ENCODE measurements at places on chromosomes 1 and 21.

- DNase-seq = no peak
These were observed 34.7 kb downstream of the SCYL3 start for GRCh38 chr1:169859001-169859400.

DNA sequence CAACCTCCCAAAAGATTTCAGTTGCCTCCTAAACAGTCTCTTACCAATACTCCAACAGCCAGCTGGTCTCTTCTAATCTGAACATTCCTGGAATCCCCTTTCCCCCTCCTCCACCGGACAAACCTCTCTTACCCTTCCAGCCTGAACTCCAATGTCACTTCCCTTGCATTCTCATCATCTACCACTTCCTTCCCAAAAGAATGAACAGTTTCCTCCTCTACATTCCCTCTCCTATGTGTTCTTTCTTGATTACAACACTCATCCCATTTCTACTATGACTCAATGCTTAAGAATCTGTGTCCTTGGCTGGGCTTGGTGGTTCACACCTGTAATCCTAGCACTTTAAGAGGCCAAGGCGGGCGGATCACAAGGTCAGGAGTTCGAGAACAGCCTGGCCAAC, 417.1 kb downstream of the SETD4 start:
- DNase-seq = no peak

- DNase-seq = no peak
These were observed 11.0 kb upstream of the TFF1 start for GRCh38 chr21:42377211-42377950.

GRCh38 chr21:21000591-21001175, 2.5 kb downstream of the NCAM2 start:
- DNase-seq = no peak

DNA sequence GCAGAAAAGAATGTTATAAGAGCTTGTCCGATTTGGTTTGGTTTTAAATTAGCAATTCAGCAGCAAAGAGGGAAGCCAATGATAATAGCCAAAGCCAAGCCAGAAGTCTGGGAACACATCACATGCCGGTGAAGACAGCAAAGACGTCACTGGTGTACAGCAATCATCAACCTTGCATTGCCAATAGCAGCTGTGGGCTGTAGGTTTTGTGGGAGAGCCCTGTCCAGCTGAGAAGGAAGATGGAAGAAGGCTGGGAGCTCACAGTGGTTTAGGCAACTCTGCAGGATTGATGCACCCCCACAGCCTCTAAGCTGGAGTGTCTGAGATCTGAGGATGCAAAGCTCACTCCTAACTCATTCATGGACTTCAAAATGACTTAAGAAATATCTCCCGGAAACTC, 338.7 kb downstream of the SIPA1L2 start:
- DNase-seq = no peak

DNA sequence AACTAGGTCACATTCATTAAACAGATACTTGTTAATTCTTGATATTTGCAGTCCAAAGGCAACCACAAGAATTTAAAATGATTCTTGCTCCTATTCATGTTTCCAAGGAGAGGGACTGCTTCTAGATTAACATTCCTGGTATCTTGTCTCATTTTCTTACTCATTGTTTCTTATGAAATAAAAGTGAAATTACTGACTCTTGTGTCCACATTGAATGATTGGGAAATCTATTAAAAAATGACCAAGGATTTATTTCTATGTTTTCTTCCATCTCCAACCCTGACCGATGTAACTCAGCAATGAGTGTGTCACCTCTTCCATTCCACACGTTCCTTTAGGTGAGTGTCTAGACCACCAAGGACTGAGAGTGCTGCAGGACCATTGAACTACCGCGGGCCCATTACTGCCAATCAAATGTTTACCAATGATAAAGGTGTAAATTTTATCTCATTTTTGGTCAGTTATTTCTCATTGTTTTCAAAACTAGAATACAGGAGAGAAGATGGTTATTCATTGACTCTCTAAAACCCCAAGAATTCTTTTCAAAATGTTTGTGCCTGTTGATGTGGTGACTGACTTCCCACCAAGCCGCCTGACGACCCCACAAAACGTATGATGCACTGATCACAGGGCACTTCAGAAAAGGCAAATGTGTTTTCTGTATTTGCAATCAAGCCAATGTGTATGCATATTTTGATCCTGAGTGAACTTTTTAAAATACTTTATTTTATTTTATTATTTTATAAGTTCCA, 414.6 kb upstream of the PTBP2 start:
- no peak for DNase-seq

DNA sequence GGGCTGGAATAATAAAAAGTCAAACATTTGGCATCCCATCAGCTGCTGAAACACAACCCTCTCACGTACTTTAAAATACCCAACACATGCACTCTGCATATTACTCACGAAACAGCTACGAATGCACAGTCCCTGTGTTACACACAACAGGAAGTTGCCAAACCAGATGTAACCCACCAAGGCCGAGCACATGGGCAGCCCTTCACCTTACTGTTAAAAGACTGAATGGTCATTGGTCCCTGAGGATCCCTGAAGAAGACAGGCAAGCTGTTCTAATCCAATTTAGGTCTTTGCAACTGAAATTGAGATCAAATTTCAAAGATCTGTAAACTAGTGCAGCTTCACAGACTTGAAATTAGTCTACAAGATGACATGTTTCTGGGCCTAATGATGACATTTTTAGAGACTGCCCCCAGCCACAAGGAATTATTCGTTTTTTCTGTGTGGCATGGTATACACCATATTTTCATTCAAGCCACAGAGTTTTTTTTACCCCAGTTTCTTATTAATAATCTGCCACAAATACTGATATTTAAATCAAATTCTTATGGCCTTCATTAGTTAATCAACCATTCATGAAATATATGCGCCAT, 25.6 kb upstream of the IER5 start:
- DNase-seq = no peak

DNA sequence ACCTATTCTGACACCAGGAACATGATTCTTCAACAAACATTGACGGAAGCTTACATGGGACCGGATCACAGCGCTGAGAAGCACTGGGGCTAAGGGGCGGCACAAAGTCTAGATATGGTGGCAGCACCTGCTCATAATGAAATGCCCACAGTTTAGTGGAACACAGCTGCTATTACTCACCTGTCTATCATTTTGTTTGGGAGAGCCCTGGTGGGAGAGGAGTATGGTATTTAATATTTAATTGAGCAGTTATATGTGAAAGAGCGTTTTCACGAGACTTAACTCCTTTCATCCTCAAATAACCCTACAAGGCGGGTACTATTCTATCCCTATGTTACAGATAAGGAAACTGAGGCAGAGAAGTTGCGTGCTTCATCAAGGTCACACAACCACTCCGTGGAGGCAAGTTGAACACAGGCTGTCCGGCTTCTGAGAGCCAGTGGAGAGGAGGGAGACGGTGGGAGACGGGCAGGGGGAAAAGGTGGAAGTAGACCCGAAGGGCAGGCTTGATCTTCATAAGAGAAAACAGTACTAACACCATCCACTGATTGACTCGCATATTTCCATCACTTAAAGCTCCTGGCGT, 790 bp upstream of the TSNAX start:
- DNase-seq = no peak

- DNase-seq = no peak
These were observed 2.3 kb downstream of the EVA1C start for GRCh38 chr21:32414579-32415358.

DNA sequence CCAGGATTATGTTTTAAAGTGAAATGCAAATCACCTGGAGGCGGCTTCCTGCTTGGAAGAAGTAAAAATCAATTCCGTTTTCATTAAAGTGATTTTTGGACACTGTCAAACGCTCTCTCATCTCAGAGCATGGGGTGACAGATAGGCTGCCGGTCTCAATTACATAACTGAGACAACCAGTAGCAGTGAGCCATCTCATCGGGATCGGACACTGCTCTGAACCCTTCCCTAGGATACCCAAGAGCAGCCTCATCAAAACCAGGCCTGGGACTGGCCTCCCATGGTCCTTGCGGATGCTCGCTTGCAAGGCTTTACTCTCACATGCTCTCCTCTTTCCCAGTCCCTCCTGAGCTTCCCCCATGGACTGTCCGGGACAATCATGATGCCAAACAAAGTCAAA, 12.1 kb downstream of the KCND3 start:
- DNase-seq = no peak

DNA sequence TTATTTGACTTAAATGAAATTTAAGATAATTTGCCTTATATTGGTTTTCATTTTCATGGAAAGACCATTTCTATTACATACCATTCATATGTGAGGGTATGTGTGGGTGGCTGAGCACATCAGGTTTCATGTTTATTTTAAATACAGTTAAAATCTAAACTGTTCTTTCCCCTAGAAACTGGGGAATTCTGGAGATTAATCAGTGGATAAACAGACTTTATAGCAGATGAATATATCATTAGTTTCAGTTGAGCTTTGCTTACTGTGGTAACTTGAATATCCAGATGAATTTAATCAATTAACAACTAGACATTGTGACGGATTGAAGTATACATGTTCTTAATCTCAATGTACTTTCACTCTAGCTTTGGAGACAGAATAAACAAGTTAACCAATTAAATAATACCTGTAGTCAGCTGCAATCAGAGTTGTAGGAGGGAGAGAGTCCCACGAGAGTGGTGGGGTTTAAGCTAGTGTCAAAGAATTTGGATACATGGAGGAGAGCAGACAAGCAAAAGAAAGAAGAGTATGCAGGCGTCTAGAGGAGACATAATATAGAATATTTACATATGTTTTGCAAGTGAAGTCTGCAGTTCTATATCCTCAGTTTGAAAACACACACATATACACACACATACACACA, 97.6 kb downstream of the PDE4B start:
- no peak for DNase-seq

- DNase-seq = no peak
These were observed 32.7 kb downstream of the CHML start for GRCh38 chr1:241607497-241607896.

- DNase-seq = no peak
These were observed 21.3 kb upstream of the PHTF1 start for GRCh38 chr1:113780374-113781146.

- DNase-seq = no peak
These were observed 38.3 kb downstream of the YY1AP1 start for GRCh38 chr1:155650231-155650757.

DNA sequence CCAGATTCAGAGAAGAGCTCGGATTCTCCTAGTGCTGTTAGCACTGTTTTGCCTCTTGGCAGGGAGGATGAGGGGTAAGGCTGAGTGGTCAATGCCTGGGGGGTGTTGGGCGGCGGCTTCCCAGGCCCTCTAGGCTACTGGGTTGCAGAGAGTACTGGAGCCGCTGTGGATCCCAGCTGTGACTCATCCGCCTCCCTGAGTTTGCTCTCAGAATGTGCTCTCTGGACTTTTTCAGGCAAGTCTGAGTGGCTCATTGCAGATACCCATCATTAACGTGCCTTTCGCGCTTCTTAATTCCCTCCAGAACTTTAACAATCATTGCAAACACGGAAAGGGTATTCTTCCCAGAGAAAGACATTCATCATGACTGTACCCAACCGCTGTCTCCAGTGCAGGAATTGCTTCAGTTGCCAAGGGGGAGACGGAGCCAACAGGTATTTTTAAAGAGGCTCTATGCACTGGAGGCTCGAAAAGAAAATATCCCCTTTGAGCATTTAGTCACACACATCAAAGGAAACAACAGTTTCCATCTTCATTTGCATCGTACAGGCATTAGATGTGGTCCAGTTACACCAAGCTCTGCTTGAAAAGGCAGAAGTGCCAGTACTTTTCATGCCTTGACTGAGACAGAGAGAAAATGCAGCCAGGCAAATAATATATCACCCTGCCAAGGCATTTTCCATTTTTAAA, 14.4 kb upstream of the CAMTA1 start:
- DNase-seq = no peak

GRCh38 chr1:229714964-229715603, 89.0 kb downstream of the URB2 start:
- DNase-seq = no peak

DNA sequence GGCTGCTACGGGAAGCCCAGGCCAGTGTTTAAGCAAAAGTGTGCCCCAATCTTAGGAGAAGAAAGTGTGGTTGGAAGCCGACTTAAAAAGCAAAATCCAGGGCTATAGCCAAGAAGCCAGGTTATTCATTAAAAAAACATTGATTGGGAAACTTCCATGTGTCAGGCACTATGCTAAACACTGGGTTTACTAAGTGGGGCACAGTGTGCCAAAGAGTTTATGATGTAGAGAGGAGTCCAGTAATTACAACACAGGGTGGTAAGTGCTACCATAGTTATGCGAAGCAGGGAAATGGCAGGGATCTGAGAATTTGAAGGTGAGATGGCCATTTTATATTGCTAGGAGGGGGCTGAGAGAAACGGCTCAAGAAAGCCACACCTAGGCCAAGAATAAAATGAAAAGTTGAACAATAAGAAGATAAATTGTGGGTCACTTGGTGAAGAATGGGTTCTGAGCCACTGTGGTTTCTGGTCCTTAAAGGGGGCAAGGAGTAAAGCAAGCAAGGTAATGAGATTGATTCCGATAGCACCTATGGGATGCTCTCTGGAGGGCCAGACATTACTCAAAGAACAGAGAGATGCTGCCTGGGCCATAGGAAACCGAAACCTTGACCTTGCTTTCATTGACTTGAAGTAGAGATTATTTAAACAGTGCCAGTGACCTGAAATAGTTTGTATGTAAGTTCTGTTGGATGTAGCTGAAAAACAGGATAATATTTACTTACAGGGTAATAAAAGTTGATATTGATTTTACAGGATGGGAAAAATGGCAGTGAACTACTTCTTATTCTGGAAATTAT, 177.8 kb downstream of the GIPC2 start:
- DNase-seq = no peak

- DNase-seq = no peak
These were observed 14.8 kb downstream of the SH3BP5L start for GRCh38 chr1:248810727-248811513.

- DNase-seq = no peak
These were observed 328.4 kb downstream of the ZP4 start for GRCh38 chr1:237562242-237562823.

DNA sequence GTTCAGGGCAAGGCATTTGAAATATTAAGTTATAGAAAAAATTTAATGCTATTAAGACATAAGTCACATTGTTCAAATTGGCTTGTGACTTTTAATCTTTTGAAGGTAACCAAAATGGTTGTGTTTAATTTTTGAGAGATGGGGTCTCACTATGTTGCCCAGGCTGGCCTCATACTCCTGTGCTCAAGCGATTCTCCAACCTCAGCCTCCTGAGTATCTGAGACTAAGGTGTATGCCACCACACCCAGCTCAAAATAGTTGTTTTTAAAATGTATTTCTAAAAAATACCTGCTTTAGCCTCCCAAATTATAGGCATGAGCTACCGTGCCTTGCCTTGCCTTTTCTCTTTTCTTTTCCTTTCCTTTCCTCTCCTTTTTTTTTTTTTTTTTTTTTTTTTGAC, 26.0 kb upstream of the CHAF1B start:
- no peak for DNase-seq

DNA sequence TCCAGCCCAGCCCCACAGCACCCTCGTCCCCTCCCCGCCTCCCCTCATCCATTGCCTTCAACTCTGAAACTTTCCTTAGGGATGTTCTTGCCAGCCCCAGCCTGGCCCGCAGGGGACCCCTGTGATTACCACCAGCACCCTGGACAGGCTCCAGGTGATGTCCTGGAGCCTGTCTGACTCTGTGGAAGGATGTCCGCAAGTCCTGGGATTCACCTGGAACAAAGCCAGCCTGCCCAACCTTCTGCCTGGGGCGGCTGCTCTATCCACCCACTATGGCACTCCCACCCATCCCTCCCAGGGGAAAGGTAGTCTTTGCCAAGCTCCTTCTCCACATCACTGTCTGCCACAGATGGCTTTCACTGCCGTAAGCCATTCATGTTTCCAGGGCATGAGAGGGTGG, 24.4 kb upstream of the PTPRF start:
- no peak for DNase-seq
